ENCODE measurements at places on chromosomes 1 and 21. TPM values are rescaled to one million over a fixed set of nuclear protein-coding genes. Genes with fewer than 3 reads are reported as not detected.

Gene CGN
- total RNA-seq = 91.9 TPM

Gene KCNJ6
- total RNA-seq = 0.12 TPM

Gene BEND5
- 17.5 TPM for total RNA-seq

Gene SLC44A5
- total RNA-seq = 0.43 TPM

Gene PDPN
- 37.5 TPM for total RNA-seq

Gene DEPDC1
- 0.78 TPM for total RNA-seq

Gene NEK2
- 1.3 TPM for total RNA-seq

Gene UMODL1
- total RNA-seq = not detected

Gene KLHDC7A
- 9.6 TPM for total RNA-seq

Gene SLC30A2
- 166 TPM for total RNA-seq

Gene PPFIA4
- 7.0 TPM for total RNA-seq

Gene CD160
- 0.17 TPM for total RNA-seq

Gene LRRC71
- total RNA-seq = 0.23 TPM

DNA sequence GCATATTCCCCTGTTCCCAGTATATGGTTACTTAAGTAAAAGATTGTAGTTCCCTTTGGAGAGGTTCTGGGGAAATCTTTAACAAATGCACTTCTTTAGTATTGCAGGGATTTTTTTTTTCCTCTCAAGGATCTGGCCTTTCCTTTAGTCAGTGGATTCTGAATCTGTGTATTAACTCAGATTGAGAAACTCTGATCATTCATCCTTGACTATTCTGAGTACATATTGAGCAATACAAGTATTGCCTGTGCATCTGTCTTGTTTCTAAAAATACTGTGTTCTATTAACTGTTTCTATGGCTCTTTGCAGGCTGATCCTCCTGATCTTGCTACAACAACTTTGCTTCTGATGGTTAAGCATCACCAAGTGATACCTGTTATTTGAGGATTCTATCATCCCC, 67.8 kb upstream of the FGGY start:
- no peak for DNase-seq

GRCh38 chr1:71023515-71023914, 24.1 kb downstream of the PTGER3 start:
- DNase-seq = no peak

DNA sequence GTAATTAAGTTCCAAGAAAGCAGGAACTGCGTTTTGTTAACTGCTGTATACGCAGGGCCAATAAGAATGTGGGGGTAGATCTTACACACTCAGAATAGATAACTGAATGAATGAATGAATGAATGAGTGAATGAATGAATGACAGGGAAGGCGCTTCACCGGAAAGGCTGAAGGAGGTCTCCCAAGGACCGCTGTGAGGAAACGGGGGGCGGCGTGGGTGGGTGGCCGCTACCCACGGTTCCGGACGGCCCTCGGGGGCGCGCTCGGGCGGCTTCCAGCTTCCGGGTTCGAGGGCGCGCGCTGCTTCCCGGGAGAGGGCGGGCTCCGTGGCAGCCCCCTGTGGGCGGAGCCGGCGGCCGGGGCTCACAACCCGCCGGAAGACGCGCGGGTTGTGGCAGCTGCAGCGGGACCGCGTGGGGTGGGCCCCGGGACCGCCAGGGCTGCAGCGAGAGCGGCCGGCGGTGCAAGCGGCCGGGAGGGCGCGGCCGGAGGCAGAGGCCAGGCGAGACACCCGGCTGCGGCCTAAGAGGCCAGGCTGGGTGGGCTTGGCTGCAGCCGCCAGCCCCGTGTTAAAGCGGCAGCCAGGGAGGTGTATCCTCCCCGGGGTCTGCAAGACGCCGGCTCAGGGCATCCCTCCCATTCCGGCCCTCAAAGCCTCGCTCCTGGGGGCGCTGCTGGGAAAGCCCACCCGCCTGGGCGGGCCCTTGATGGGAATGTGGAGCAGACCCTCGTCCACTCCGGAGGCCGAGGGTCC, at the start of gene ZFP69:
TSS of gene ZFP69 (plus strand) at position 367 of the 754 bp plus-strand sequence. CDS start 2,072 bp downstream, outside the sequence.
- DNase-seq = peak; percentile 53

DNA sequence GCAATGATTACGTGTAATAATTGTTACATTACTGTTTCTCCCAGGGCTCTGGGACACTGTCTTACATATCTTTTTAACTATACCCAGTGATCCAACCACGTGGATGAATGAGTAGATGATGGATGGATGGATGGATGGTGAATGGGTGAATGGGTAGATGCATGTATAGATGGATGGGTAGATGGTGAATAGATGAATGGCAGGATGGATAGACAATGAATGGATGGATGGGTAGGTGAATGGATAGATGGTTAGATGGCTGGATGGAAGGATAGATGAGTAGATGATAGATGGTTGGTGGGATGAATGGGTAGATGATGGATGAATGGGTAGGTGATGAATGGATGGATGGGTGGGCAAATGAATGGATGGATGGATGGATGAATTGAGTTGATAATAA, 135.9 kb downstream of the HUNK start:
- DNase-seq = no peak

DNA sequence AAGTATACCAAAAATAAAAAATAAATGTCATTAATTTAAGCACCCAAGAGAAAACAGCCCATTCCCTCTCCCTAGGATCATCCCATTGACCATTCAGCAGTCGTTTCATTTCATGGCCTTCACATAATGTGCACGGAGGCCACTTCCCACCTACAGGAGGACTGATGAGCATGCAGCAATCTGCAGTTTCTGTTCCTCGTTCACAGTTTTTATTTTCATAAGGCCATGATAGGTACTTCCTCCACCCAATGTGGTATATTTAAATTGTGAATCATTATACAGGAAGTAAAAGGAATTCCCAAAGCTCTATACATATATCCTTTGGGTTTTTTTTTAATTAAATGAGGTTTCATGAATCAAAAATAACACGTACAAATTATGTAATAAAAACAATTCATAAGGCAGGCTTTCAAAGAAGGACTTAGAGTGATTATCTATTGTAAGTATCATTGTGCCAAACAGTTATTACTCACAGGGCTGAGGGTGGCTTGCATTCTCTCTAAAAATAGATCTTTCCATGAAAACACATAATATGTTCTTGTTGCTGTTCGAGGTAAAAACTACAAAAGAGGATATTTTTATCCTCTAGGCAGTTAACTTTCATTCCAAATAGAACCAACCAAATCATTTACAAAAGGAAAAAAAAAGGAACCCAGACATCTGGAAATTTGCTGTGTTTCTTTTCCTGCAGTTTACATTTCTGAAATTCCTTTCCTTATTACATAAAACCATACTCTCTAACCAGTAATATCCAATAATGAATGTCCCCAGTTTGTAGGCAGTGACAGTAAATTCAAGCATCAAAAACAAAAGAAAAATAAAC, 27.5 kb upstream of the SLC44A3 start:
- DNase-seq = no peak

GRCh38 chr1:93614986-93615581, 66.6 kb downstream of the BCAR3 start:
- DNase-seq = no peak

DNA sequence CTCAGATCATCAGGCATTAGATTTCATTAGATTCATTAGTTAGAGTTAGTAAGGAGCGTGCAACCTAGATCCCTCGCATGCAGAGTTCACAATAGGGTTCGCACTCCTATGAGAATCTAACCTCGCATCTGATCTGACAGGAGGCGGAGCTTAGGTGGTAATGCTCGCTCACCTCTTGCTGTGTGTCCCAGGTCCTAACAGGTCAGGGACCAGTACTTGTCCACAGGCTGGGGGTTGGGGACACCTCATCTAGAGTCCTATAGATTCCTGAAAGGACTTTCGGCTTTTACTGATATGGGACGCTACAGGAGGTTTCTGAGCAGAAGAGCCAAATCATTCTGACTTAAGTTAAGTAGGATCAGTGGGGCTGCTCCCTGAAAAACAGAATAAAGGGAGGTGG, 91.4 kb downstream of the AKT3 start:
- DNase-seq = no peak

DNA sequence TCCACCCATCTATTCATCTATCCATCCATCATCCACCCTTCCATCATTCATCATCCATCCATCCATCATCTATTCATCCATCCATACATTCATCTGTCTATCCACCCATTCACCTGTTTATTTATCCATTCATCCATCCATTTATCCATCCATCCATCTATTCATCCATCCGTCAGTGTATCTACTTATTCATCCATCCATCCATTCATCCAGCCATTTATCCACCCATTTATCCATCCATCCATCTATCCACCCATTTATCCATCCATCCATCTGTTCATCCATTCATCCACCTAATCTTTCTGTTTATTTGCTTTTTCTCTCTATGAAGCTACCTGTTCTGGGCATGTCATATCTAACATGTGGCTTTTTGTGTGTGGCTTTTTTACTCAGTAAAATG, 115.4 kb downstream of the CRYAA start:
- DNase-seq = no peak

DNA sequence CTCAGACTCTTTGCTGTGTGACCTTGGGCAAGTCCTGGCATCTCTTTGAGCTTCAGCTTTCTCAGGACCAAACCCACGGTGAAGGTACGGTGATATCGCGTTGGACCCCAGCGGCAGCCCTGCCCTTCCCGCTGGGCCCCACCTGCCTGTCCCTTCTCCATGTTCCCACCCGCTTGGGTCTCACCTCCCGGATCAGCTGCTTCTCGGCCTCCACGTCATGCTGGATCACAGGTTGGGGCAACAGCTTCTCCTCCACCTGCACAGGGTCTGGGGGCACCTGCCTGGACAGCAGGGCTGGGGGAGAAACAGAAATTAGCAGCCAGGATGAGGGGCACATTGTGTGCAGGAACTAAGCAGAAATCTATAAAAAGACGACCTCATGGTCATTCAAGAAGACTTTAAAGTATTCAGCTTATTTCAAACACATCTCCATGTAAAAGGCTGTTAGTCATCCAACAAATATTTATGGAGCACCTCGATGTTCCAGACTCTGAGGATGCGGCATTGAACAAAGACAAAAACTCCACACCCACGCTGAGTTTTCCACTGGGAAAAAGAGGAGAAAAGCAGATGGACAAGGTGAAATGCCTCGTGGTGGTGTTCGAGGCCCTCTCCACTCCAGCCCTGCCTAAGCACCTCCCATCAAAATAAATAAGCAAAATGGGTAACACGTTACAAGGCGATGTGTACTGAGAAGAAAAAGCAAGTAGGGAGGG, 19.5 kb downstream of the KIF17 start:
- DNase-seq = no peak

GRCh38 chr1:154453574-154454352, 48.3 kb upstream of the TDRD10 start:
- no peak for DNase-seq

DNA sequence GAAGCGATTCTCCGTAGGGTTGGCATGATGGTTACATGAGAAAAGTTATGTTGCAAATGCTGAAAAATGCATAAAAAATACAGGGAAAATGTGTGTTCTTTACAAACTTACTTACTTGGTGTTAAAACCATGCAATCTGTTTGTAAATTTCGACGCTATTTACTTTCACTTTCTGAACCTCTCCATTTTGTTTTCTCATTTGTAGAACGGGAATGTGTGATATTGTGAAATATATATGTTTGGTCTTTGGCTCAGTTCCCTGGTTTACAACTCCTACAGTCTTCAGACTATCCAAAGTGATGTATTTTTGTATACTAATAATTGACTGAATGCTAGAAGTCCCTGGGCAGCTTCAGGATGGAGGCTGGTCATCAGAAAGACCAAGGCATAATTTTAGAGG, 982.3 kb downstream of the ADGRL2 start:
- no peak for DNase-seq

GRCh38 chr1:25867210-25867991, 8.1 kb downstream of the PAQR7 start:
- DNase-seq = peak; percentile 82

DNA sequence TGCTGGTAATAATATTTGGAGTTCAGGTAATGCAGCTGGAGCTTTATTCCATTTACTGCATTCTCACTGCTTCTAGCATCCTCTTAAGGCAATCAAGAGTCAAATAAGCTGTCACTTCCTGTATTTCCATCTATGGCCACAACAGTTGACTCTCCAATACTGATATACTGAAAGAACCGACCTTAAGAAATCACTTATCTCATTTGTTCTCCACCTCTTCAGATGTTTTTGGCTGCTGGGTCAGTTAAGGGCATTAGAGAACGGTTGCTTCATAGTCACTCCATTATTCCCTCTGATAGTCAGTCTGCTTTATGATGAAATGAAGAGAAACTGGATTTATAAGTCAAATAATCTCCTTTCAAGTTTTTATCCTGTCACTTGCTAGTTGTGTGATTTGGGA, 14.2 kb upstream of the RGS4 start:
- DNase-seq = no peak

DNA sequence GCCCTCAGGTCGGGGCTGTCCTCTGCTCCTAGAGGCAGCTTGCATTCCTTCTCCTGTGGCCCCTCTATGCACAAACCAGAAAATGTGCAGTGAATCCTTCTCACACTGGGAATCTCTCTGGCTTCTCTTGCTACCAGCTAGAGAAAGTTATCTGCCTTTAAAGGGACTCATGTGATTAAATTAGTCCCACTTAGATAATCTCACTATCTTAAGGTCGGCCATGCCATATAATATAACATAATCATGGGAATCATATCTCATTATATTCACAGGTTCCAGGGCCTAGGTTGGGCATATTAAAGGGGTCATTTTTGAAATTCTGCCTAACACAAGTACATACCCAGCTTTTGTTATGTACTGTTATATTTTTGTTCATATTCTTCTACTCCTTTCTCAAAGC, 31.4 kb downstream of the PTGFR start:
- no peak for DNase-seq

GRCh38 chr1:44678626-44679025, 4.1 kb downstream of the ARMH1 start:
- no peak for DNase-seq

GRCh38 chr21:45135868-45136267, 61.5 kb downstream of the ADARB1 start:
- no peak for DNase-seq

DNA sequence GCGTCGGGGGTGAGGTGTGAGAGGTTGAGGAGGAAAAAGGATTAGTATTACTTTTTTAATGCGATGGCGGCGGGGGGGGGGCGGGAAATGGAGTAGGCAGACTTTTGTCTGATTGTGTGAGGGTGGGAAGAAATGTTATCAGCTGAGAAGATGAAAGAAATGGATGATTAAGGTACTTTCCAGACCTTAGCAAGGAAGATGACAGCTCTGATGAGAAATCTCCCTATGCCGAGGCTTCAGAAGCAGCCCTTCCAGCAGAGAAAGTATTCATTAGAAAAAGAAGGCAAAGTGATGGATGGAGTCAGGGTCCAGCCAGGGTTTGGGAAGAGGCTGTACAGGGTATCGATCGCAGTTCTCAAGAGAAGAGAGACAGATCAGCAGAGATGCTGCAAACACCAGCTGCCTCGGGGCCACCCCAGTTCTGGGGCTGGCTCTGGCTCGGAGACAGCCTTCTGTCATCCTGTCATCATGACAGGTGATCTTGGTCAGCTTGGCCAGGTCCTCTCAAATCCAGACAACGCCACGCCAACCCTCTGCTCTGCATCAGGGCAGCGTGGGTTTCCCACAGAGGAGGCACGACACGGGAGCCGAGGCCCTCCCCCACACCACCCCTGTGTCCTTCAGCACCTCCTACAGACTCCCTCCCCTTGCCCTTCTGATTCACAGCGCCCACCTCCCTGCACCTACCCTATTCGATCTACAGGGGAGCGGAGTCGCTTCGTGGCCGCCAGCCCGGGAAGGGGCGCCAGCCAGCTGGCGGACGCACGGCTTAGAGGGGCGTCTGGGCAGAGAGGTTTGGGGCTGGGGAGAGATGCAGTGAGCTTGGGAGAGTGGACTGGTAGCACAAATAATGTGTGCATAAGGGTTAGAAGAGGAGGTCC, 674 bp upstream of the ATXN7L2 start:
- no peak for DNase-seq
